ENCODE measurements at places on chromosomes 12 and 14.
A peak's percentile ranks its signal among the peaks of the same experiment; 100 is the strongest.

DNA sequence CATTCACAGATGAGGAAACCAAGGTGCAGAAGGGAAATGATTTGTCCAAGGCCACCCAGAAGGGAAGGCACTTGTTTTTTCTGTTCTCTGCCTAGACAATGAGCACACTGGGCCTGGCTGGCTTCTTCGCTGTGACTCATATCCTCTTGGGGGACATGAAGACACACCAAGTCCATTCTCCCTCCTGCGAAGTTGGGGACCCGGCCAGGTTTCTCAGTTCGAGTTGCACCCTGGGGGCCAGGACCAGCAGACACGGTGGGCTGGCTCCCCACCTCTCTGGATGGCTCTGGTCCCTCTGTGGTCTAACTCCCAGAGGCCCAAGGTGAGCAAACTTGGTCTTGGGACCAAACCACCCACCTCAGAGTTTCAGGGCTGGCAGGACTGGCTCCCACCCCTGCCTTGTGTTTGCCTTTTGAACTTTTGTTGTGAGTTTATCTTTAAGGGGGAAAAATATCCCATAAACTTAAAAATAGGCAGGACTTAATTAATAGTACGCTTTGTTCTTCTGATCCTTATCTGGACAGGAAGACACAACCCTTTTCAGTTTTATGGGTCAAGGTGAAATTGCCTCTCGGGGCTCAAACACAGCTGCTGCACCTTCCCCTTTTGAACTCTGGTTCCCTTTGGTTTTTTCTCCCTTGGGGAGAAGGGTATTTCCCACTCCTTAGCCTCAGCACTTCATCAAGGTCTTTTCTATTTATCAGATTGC is 9.0 kb upstream of the MLEC start:
- H3K36me3 ChIP-seq: no peaks in the 10 kb centered on the region
- H3K27ac ChIP-seq: peak overlapping the region; percentile 65
- peaks cover 7% of the 10 kb centered on the region for H3K4me1 ChIP-seq
- H3K4me3 ChIP-seq: no peak overlapping the region

DNA sequence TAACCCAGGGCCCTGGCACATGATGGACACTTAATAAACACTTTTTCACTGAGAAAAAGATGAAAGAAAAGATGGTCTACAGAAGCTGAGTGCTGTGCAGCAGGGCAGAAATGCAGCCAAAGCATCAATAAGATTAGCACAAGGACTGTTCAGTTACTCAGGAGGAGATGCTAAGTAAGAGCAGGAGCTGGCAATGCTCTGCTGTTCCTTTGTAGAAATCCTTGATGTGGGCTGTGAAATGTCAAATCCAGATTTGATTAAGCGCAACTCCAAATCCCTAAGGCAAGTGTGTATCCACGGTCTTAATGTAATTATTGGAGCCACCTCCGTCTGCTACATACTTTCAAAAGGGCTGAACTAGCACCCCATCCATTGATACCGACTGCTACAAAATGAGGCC is 151.8 kb upstream of the BTG1 start:
- H3K4me3 ChIP-seq: no peak overlapping the region
- no peaks in the 10 kb centered on the region for H3K4me1 ChIP-seq
- DNase-seq: no peak
- H3K27me3 ChIP-seq: no peaks in the 10 kb centered on the region

GRCh38 chr14:55802986-55803872 is 223.2 kb downstream of the KTN1 start:
- no peaks in the 10 kb centered on the region for H3K4me1 ChIP-seq
- no peak for DNase-seq
- H3K27ac ChIP-seq: no peak overlapping the region
- H3K4me3 ChIP-seq: no peak overlapping the region

DNA sequence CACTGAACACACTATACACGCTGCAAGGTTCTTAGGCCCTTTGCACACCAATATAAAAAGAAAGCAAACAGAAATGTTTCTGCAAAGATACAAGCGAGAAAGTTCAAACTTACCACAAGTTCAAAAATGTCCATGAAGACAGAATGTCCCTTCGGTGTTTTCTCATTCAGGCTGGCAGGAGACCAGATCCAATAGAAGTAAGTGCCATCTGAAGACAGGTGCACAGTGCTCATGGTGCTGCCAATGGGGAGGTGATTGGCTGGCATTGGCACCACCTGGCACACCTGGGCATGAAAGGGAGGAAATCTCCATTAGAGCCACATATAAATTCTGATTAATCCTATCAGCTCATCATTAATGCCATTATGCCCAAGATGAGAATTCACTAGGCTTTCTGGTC is 76.3 kb downstream of the HECTD4 start:
- no peak overlapping the region for H3K4me3 ChIP-seq
- H3K4me1 ChIP-seq: peaks cover 12% of the 10 kb centered on the region
- H3K27ac ChIP-seq: no peak overlapping the region
- H3K27me3 ChIP-seq: no peaks in the 10 kb centered on the region
- H3K36me3 ChIP-seq: peaks cover 3% of the 10 kb centered on the region

GRCh38 chr12:27334042-27334720 is 1.5 kb downstream of the BMAL2 start:
- no peaks in the 10 kb centered on the region for H3K4me1 ChIP-seq
- DNase-seq: no peak
- no peak overlapping the region for H3K27ac ChIP-seq
- no peaks in the 10 kb centered on the region for H3K27me3 ChIP-seq
- H3K4me3 ChIP-seq: no peak overlapping the region
- H3K36me3 ChIP-seq: no peaks in the 10 kb centered on the region

DNA sequence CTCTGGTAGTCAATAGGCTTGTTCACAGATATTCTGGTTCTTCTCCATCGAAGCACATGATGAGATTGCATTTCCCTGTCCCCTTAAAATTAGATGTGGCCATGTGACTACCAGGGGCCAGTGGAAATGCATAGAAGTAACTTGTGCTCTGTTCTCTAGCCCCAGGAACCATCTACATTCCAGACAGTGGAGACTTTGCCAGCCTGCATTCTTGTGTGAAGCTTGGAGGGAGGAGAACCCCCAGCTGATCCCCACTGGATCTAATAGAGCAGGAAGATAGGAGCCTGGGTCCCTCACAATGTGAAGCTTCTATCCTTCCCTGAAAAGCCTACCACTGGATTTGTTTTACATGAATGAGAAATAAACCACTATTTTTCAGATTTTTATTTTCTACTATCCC is 130.1 kb downstream of the KITLG start:
- DNase-seq: no peak
- H3K4me3 ChIP-seq: no peak overlapping the region
- no peaks in the 10 kb centered on the region for H3K27me3 ChIP-seq
- no peaks in the 10 kb centered on the region for H3K36me3 ChIP-seq
- H3K27ac ChIP-seq: no peak overlapping the region

GRCh38 chr14:98916036-98916435 is 356.0 kb downstream of the BCL11B start:
- H3K36me3 ChIP-seq: no peaks in the 10 kb centered on the region
- no peaks in the 10 kb centered on the region for H3K4me1 ChIP-seq
- no peak overlapping the region for H3K4me3 ChIP-seq
- H3K27me3 ChIP-seq: no peaks in the 10 kb centered on the region
- no peak for DNase-seq

DNA sequence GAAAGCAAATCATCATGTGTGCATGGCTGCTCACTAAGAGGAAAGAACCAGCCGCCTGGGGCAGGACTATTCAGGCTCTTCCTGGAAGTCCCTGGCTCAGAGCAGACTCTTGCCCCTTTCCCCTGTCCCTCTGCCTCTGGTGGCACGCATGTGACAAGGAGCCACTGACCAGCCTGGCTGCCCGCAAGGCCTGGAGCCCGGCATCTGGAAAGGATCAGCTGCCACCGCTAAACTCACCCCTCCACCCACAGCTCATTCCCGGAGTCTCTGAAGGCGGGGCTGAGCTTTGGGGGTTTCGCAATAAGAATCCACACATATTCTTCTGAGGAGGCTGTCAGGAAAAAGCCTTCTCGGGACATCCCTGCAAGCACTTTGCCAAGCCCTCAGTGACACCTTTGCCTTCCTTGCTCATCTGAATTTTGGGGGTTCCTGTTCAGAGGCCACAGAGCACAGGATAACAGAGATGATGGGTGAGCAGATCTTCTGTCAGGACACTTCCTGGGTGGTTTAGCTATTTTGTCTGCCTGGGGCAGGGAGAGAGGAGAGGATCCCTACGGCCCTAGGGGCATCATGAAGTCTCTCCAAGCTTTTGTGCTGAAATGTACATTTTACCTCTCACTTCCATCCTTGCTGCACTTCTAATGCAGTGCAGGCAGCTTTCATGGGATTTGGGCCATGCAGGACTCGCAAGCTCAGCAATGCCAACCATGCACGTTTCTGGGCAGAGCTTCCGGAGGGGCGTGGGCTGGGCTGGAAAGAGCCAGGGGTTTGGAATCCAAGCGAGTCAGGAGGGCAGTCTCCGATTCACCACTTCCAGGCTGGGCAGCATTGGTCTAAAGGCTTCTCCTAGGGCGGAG is 124.8 kb upstream of the MAP1LC3B2 start:
- no peak overlapping the region for H3K27ac ChIP-seq
- no peaks in the 10 kb centered on the region for H3K36me3 ChIP-seq
- no peaks in the 10 kb centered on the region for H3K27me3 ChIP-seq
- DNase-seq: peak; percentile 80
- H3K4me1 ChIP-seq: no peaks in the 10 kb centered on the region

- no peak overlapping the region for H3K27ac ChIP-seq
- no peaks in the 10 kb centered on the region for H3K27me3 ChIP-seq
- H3K4me3 ChIP-seq: peak overlapping the region; percentile 96
- DNase-seq: no peak
- H3K36me3 ChIP-seq: no peaks in the 10 kb centered on the region
- no peaks in the 10 kb centered on the region for H3K4me1 ChIP-seq
These were observed 1.2 kb downstream of the SNX6 start for GRCh38 chr14:34628681-34629135.

All from prostate gland (tissue), 2 donors.